ENCODE measurements at places on chromosomes 2 and 18.

DNA sequence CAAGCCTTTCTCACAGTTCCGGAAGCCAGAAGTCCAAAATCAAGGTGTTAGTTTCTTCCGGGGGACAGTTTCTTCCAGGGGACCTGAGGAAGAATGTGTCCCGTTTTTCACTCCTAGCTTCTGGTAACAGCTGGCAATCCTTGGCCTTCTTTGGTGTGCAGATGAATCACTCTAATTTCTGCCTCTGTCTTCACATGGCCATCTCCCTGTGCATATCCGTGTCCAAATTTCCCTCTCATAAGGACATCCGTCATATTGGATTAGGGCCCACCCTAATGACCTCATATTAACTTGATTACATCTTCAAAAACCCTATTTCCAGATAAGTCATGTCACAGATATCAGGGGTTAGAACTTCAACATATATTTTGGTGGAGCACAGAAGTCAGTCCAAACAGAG, 141.4 kb downstream of the ZEB2 start:
- DNase-seq, result no peak

GRCh38 chr2:60569680-60570111, 16.2 kb upstream of the BCL11A start:
- DNase-seq, result no peak

DNA sequence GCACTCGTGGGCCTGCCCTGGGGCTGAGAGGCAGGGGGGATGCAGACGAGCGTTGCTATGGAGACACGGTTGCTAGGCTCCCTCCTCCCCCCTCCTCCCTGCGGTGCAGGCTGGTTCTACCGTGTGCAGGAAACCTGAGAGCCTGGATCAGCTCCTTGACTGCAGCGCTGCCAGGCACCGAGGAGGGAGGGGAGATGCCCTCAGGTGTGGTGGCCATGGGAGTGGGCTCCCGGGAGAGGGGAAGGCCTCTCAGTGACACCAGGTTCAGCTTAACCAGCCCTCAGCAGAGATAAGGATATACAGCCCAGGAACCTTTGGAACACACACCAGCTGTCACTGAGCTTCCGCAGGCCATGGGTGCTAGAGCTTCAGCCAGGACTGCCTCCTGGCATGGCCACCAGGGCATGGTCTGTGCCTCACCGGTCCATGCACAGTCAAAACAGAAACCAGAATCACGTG, 124.4 kb upstream of the PXDN start:
- no peak for DNase-seq

DNA sequence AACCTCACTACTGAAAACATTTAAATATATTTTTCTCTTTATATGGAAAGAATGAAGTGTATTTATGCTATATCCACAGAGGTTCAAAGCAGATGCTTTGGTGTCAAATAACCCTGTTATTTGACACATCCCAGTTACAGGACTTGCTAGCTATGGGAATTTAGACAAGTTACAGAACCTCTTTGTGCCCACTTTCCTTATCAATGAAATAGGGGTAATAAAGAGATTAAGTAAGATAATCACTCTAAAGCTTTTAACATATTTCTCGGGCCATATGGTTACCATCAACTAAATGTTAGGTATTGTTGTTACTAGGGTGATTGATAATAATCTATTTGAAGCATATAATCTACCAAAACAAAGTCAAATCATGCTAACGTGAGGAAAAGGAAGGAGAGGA, 1660.6 kb upstream of the NXPH2 start:
- DNase-seq, result no peak

Data from stimulated activated CD8-positive, alpha-beta memory T cell treated with anti-CD3 and anti-CD28 coated beads, Interleukin-4, amount 100 ng/mL, for 24 hours (primary cell).